ENCODE measurements at places on chromosomes 3 and 15.

DNA sequence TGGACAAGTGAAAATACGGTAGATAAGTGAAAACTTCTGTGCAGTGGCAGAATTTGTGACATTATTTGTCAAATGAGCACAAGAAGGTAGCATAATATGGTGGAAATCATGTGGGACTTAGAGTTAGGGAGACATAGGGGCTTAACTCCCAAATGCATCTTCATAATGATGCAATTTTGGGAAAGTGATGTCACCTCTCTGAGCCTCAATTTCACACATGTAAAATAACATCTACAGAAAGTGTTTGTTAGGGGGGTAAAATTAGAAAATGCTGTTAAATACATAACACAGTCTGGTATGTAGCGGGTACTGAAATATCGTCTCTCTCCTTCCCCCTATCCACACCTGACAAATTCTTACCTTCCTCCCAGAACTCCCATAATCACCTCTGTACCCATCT is 52.9 kb upstream of the CAPN7 start:
- DNase-seq, result no peak

- no peak for DNase-seq
These were observed 65.6 kb downstream of the SLTM start for GRCh38 chr15:58867926-58868325.

DNA sequence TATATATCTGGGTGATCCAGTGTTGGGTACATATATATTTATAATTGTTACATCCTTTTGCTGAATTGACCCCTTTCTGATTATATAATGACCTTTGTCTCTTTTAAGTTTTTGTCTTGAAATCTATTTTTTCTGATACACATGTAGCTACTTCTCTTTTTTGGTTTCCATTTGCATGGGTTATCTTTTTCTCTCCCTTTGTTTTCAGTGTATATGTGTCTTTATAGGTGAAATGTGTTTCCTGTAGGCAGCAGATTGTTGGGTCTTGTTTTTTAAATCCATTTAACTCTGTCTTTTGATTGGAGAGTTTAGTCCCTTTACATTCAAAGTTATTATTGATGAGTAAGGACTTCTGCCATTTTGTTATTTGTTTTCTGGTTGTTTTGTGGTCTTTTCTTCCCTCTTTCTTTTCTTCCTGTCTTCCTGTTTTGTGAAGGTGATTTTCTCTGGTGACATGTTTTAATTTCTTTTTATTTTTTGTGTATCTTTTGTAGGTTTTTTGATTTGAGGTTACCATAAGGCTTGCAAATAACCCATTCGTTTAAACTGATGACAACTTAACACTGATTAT is 56.8 kb downstream of the STARD9 start:
- DNase-seq, result no peak

- DNase-seq, result peak; percentile 60
These were observed 28.6 kb upstream of the PLXNA1 start for GRCh38 chr3:126954141-126954842.

- peak; percentile 31 for DNase-seq
These were observed 271.9 kb upstream of the GADL1 start for GRCh38 chr3:31166249-31166885.

DNA sequence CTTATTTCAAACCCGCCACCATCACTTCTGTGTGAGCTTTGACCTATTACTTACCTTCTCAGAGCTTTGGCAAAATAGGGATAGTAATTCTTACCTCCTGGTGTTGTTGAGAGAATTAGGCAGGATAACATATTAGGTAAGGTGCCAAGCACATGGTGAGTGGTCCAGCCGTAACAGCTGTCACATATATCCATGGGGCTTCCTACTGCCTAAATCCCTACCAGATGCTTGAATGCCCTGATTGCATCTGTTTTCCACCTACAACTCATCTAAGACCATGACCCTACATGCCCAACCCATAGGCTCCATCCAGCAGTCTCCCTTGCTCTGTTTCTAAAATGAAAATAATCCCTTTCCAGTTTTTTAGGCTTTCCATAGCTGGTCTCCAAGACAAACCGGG is 162.3 kb upstream of the NR2E3 start:
- DNase-seq, result no peak

Measured in Caki2 (cell line).